ENCODE measurements at places on chromosomes 11 and 22. TPM values are rescaled to one million over a fixed set of nuclear protein-coding genes. Genes with fewer than 3 reads are reported as not detected.

- no peak for DNase-seq
Measured at GRCh38 chr11:64185175-64185692, 737 bp upstream of the STIP1 start.

DNA sequence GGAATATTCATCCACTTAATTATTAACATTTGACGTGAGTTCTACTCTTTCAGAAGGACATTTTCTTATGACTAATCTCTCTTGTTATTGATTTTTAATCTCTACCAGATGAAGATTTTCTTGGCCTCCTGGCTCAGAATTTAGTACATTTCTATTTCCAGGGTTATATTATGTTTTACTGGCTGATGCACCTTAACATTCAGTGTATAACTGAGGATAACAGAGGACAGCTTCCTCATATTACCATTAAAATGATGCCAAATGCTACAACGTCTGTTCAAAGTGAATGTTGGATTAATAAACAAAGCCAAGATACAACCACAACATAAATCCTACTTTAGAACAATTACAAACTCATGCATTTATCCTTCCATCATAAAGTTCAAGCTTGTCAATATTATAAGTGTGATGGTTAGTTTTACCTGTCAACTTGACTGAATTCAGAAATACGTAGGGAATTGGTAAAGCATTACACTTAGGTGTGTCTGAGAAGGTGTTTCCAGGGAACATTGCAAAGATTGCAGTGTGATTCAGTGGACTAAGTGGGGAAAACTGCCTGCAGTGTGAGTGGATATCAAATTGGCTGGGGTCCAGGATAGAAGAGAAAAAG lies 485.2 kb downstream of the LRRC4C start:
- no peak for DNase-seq

DNA sequence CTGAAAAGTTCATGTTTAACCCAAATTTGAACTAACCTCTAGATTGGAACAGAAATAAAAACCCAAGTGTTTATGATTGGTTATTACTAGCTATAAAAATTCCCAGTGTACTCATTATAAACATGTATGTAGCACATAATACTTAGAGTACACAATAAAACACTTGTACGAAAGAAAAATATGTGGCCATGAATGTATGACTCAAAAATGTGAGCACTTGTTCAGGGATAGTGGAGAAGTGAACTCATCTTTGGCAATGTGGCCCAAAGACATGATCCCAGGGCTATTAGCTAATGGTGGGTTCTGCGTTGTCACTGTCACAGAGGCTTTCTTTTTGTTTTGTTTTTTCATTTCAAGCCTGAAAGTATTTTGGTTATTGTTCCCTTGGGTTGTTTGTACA lies 72.0 kb downstream of the PPFIBP2 start:
- no peak for DNase-seq

DNA sequence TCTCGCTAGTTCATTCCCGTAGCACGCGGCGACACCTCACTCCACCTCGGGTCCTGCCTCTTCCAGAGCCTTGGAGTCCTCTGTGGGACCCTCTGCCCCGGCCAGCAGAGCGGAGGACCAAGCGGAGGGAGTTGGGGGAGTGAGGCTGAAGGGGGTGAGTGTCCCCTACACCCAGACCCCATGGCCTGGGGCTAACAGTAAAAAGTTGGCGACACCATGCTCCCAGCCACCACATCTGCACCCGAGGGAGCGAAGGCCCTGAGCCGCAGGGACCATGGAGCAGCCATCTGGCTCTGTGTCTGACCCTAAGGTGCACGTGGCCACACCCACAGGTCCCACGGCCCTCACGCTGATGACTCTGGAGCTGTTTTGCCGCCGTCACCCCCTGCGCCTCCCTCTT lies 293.8 kb downstream of the BRD1 start:
- DNase-seq, result no peak

GRCh38 chr11:65152122-65152521 lies 17.8 kb upstream of the SYVN1 start:
- no peak for DNase-seq

DNA sequence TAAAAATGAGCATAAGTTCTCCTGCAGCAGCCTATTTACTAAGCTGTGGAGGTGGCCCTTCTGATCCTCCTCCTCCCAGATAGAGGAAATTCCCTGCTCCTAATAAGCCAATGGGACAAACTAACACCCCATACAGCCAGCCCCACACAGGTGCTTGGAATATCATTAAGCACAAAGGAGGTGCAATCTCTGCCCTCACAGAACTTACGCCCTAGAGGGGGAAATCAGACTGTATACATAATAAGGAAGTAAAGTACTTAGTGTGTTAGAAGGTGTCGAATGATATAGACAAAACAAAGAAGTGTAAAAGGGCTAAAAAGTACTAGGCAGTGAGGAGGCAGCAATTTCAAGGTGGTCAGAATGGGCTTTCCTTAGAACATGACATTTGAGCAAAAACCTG lies 5.8 kb downstream of the MS4A12 start:
- no peak for DNase-seq

- DNase-seq, result no peak
Measured at GRCh38 chr11:47572715-47573255, 6.0 kb downstream of the KBTBD4 start.

DNA sequence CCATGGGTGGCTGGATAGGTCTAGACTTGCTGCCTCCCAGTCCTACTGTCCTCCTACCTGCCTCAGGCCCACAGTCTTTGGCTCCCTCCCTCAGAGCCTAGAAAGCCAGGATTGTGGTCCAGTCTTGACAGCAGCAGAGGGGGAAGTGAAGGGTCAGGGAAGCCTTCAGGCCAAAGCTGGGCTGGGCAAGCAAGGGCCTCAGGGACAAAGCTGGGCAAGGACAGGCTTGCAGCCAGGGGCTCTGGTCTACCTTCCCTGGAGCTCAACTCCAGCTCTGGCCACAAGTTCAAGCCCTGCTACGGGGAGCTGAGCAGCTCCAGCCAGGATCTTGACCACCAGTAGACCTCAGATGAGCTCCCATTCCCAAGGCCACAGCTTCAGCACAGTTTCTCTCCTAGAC lies 14.9 kb downstream of the LMO1 start:
- no peak for DNase-seq

DNA sequence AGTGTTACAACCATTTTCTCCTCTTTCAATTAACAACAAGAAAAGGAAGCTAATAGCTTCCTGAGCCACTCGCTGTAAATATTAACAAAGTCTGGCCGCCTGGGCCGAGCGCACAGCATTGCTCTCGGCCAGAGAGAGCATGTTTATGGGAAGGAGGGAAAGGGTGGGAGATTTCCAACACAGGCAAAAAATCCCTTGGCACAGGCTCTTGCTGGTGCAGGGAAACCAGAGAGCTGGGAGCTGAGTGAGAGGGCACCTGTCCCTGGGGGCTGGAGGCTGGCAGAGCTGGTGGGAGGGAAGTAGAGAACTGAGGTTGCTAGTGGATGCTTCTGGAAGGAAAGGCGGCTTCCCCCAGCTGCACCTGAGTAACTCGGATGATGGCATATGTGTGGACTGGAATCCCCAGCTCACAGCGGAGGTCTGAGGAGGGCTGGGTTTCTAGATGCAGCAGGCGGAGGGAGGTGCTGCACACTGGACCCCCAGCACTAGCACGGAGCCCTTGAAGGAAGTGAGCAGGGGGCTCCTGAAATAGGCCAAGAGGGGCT lies 59.6 kb downstream of the FLRT1 start:
- no peak for DNase-seq

The CHRNA10 gene
- total RNA-seq, result 3.0 TPM

The JRKL gene
- 8.2 TPM for total RNA-seq

The APLNR gene
- 3.9 TPM for total RNA-seq

The C11orf16 gene
- not detected for total RNA-seq

The KCNJ1 gene
- total RNA-seq, result not detected

The SLC22A6 gene
- total RNA-seq, result not detected
